Activated CD4-positive, alpha-beta T cell treated with anti-CD3 and anti-CD28 coated beads, Interleukin-2, amount 50 U/mL, for 4 hours (primary cell): ENCODE measurements at places on chromosomes 5 and 9.

DNA sequence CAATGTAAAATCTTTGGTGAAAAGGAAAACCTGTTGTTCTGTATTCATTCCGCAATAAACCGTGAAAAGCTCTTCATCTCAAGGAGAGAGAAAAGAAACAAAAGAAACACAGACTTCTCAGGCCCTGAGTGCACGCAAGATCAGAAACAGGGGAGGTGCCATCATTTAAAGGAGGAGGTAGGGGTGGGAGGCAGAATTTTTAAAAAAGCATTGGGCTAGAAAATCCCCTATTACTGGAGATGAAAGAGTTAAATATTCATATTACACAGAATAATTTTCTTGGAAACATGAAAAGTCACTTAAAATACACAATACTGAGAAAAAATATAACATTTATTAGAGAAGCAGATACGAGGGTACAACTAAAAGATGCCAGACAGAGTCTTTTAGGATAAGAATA is 56.3 kb downstream of the USP20 start:
- DNase-seq, result no peak

- DNase-seq, result peak; percentile 77
Measured at GRCh38 chr9:127199001-127199791, 65.4 kb upstream of the GARNL3 start.

DNA sequence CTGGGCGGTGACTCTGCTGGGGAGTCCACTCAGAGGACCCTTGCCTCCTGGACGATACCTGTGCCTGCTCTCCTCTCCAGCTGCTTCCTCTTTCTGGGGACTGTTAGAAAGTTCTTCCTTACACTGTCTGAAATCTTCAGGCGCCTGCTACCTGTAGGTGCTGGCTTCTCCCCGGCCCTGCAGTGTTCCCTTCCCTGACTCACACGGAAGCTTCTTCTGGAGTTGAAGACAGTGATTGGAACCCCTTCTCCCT is 562 bp downstream of the GSN start:
- no peak for DNase-seq

GRCh38 chr9:24451346-24451745 is 94.4 kb downstream of the IZUMO3 start:
- DNase-seq, result no peak

DNA sequence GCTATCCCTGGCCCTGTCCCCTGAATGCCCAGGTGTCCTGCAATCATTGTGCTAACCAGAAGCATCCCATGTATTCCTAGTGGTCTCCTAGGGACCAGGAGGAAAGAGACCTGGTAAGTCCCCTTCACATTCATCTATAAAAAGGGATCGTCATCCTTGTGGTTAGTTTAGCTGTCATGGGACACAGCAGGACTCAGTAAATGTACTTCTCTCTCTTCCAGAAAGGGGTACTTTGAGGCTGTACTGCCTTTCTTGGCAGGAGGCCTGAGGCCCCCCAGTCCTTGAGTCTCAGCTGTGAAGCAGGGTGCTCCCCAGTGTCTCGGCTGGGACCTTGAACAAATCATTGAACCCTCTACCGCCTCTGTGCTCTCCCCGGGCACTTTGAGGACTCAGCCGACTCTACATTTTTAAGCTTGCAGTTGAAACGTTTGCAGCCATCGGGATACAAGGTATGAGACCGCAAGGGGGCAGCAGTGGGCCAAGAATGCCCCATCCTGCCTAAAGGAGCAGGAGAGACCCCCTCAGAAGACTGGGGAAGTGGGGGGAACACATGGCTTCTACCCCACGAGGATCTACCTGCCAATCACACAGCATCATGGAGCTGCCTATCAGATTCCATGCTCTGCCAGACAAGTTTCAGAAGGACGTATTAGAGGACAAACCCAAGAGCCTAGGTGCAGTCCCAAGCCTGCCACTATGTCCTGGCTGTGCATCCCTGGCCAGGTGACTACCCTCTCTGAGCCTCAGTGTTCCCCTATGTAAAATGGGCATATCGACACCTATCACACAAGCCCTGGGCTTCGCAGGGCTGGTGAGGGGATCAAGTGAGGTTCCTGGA is 2.4 kb upstream of the PHYKPL start:
- peak; percentile 70 for DNase-seq

- no peak for DNase-seq
Measured at GRCh38 chr9:91948101-91948596, 1.9 kb downstream of the ROR2 start.

- no peak for DNase-seq
Measured at GRCh38 chr5:83802686-83803085, 82.0 kb upstream of the HAPLN1 start.

- no peak for DNase-seq
Measured at GRCh38 chr9:118059484-118060278, 355.5 kb downstream of the TLR4 start.

DNA sequence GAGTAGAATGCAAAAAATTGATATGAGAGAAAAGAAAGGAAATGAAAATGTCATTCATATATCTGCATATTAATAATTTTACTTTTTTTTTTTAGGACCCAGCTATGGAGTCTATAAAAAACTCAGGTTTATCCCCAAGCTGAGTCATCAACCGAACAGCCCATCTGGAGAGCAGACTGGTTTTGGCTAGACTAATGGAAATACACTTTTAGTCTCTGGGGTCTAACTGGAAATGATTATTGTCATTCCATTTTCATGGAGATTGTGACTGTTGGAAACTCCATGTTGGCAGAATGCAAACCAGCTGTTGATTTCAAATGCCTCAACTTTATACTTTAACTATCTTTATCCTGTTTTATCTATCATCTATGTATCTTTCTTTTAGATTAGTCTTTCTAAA is 28.7 kb downstream of the ANXA1 start:
- no peak for DNase-seq

DNA sequence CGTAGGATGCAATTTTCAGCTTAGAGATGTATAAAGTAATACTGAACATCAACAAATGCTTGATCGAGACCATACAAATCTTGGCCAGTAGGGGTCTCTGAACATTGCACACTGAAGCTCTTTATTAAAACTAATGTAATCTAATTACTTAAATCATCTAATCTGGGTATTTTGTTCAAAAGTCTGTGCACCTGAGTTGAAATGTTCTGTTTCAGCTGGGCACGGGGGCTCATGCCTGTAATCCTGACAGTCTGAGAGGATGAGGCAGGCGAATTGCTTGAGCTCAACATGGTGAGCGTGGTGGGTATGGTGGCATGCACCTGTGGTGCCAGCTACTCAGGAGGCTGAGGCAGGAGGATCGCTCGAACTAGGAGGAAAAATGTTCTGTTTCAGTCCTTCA is 41.0 kb downstream of the ESM1 start:
- DNase-seq, result peak; percentile 15

DNA sequence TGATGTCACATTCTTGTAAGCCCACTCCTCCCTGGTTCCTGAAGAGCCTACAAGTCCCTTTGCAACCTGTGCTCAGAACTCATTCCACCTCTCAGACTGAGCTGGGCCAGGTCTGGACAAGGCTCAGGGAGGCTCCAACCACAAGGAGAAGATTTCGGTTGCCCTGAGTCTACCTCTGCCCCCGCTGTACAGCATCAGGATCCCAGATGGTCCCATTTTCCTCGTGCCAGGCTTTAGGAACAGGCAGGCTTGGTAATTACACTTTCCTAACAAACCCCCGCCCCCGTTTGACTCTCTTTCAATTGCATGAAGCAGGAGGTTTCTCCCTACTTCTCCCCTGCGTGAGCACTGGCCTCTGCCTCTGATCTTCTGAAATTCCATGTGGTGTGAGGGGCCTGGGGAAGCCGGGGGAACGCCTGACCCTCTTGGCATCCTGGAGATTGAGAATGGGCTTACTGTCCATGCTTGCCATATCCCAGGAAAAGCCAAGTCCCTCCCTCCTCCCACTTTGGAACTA is 86.9 kb upstream of the CTNNA1 start:
- DNase-seq, result no peak

DNA sequence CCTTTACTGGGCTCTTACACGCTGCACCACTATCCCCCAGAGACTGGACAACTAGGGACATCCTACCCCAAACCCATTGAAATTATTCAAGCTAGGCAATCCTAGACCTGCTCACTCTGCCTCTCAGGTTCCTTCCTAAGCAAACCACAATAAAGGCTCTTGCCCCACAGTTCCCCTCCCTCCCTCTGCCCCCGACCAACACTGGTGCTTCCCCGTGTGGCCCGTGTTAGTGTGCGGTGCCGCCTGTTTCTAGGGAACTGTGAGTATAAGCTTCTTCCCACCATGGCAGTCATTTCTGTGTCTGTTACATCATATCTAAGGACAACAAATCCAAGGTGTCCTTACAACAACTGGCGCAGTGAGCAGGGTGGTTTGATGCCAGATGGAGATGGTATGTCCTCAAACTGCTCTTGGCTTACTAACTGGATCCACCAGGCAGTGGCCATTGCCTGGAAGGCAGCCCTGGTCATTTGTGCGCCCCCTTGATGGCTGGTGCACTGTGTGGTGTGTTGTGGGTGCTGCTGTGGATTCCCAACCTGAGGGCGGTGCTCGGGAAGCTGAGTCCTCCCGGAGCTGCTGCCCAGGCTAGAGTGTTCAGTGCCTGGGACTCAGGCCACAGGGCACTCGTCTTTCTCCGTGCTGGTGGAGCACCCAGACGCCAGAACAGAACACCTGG is 8.4 kb upstream of the MXD3 start:
- DNase-seq, result peak; percentile 14

- no peak for DNase-seq
Measured at GRCh38 chr5:91443023-91443422, 59.9 kb upstream of the ARRDC3 start.

DNA sequence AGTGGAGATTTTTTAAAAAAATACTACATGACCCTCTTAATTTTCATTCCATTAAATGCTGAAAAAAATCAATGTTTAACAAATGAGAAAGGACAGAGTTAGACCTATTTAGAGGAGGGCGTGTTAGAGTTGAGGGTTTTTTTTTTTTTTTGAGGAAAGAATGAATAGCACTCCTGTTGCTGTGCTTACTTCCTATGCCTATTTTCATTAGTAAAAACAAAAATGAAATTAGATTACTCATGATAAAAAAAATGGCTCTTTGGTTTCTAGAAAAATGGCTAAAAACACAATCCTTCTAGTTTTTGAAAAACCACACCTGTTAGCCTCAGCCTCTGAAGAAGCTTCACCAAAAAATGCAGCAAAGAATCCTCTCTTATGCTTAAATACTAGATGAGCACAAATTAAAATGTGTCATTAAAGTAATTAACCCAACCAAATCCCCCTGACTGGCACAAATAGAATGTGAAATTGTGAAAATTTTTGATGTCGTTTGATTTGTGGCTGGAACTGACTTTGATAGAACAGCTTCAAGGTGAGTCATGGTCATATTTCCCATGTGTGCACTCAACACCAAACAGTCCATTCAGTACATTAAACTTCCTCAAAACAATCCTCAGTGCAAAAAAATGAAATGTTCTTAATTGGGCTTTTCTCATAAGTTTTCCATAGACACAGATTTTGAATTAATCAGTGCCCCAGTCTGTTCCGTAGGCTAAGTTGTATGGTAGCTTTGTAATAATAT is 98.0 kb downstream of the MACIR start:
- DNase-seq, result no peak

DNA sequence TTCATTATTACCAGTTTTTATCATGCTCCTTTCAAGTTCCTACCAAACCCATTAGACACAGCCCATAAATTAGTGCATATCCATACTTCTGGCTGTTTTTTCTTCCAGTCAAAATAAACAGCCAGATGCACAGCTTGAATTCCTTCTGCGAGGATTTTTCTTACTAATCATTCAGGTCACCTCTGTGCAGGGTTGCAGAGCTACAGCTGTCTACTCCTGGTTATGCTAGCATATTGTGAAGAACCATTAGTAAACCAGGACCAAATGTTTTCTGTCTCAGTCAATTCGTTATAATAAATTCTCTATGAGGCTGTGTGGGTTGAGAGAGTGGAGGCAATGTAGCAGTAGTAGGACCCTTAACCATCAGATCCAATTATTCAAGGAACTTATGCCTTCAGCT is 8.1 kb upstream of the MINAR2 start:
- DNase-seq, result no peak
